Occipital lobe (tissue), 3 donors: ENCODE measurements at places on chromosomes 3 and 15. TPM values are rescaled to one million over a fixed set of nuclear protein-coding genes. Genes with fewer than 3 reads are reported as not detected.

GRCh38 chr15:25250906-25251622 lies 187.8 kb downstream of the UBE3A start:
- DNase-seq: no peak

DNA sequence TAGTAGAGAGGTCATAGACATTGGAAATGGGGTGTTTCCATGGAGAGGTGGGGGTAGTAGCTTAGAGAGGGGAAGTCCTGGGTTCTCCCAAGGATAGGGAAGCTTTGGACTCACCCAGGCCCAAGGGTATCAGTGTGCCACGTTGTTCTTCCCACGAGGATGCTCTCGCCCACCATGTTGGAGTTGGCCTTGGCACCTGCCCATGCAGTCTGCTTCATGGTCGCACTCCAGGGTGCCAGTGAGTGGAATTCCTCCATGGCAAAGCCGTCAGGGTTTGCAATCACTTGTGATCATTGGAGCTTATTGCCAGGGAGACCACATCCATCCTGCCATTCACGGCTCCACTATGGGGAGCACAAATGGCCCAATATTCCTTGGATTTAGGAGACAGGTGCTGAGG lies 60.6 kb downstream of the GRIP2 start:
- no peak for DNase-seq

DNA sequence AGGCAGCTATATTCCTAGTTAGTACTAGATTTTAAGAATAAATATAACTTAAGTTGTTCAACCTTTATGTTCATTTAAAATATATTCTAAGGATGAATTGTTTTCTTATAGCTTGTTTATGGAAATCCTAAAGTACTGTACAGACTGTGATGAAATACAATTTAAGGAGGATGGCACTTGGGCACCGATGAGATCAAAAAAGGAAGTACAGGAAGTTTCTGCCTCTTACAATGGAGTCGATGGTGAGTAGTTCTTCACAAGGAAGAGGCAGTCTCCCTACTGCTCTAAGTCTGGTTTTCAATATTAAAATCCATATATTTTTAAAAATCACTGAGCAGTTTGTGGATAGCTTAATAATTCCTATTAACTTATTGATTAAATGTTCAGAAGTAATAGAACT lies 29.6 kb downstream of the CALML4 start:
- DNase-seq: no peak

DNA sequence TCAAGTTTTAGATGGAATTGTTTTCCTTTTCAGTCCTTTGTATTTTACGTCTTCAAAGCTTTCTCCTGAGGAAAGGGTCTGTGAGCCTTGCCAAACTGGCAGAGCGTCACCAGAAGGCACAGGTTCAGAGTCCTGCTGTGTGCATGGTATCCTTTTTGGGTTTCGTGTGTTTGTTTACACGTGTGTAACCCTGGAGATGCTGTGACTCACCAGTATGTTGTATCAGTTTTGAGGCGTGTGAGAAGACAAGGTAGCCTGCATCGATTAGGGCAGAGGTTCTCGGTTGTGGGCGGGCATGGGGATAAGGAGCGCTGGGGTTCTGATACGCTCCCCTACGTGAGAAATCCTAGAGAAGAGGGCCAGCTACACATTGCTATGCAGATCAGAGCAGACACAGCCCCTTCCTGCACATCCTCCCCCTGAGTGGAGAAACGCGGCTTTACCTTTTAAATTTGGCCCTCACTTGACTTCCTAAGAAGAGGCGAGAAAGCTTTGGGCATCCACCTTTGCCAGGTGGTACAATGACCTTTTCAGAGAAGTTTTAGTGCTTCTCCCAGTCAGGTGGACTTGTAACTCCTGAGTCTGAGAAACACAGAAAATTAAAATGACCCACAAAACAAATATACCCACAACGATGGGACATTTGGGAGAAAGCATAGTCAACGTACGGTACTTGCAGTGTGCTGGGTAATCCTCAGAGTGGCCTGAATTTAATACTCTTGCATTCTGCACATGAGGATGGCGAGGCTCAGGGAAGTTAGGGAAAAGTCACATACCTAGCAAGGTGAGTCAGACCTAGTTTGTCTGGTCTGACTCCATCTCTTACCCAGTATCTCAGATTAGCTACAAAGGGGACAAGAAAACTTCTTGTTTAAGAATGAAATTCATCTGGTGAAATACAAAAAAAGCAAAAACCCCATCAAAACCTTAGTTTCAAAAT lies 38.1 kb downstream of the TRAK1 start:
- DNase-seq: no peak

- no peak for DNase-seq
These were observed 665.2 kb upstream of the ADAMTS9 start for GRCh38 chr3:65352951-65353350.

GRCh38 chr3:46406443-46406787 lies 451 bp downstream of the CCR5AS start:
- DNase-seq: no peak

DNA sequence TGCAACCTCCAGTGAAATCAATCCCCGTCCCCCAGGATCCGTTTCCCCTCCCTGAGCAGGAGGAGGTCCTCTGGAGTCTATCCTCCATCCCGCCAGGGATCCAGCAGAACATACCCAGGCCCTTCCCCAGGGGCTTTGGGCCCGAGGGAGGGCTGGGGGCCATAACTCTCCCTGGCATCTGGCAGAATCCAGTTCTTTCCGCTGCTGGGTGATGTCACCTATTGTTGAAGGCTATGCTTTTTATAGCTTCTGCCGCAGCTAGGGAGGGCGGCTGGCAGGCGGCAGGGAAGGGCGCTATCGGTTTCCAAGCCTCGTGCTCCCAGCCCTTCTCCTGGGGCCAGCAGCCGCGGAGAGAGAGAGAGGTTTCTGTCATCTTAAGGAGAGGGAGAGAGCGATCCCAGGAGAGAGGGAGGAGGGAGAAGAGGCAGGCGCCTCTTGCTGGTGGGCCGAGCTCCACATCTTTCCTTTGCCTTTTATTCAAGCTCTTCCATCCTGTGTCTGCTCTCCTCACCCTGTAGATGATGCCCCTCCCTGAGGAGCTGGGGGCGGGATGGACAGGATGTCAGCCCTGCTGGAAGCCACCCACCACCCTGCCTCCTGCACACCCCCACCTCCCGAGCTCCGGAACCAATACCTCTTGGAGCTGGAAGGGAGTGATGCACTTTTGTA lies 120.1 kb downstream of the ANP32A start:
- DNase-seq: peak; percentile 84

DNA sequence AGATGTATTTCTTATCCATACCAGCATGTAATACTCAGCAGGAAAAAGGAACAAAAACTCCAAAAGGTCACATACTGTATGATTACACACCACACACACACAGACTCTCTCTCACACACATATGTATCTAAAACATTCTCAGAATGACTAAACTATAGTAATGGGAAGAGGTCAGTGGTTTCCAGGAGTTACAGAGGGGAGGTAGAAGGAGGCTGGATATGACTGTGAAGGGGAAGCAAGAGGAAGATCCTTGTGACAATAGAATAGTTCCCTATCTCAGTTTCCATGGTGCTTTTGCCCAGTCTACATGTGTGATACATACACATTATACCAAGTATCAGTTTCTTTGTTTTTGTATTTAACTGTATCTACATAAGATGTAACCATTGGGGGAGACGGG lies 190.1 kb downstream of the IL5RA start:
- DNase-seq: no peak

CLSTN2 gene
- 10.3 TPM for total RNA-seq
